ENCODE measurements at places on chromosomes 4 and X.

DNA sequence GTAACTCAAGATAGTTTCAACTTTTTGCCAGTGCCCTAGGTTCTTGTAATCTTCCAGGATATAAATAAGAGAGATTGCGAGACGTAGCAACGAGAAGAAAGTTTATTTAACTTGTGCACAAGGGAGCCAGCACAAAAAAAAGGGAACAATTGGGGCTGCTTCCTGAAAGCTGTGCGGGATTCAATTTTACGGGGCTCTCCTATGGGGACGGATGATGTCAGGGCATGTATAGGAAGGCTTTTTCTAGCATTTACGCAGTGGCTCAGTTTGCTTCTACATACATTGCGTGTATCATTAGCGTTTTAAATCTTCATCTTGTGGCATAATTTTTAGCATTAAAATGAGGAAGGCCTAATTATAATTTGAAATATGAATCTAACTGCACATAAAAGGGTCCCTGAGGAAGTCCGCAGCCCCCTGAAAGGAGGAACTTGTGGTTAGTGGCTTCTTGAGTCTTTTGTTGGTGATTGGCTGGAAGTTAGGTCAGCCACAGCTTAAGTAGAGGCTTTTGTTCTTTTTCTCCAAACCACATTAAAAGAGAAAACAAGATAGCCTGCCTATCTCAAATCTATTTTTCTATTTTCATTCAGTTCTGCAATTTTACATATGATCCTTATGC is 668.2 kb upstream of the NDST4 start:
- H3K27ac ChIP-seq, result no peak overlapping the region
- H3K36me3 ChIP-seq, result no peaks in the 10 kb centered on the region
- H3K27me3 ChIP-seq, result no peaks in the 10 kb centered on the region
- H3K4me1 ChIP-seq, result peaks cover 5% of the 10 kb centered on the region

DNA sequence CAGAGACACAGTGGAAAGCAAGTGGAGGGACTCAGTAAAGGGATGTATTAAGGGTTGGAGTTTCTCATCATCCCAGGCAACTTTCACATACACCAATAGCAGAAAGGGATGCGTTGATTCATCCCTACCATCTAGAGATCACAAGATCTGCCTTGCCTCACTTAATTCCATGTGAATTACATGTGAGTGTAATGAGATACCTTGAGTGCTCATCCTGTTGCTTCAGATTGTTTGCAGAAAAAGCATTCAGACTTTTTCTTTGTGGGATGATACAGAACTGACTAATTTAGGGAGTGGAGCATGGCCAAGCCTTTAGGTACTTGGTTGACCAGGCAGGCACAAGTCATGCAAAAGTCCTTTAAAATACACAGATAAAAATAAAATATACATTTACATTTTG is 124.8 kb upstream of the SLIT2 start:
- no peaks in the 10 kb centered on the region for H3K4me1 ChIP-seq
- no peak overlapping the region for H3K27ac ChIP-seq
- no peak for DNase-seq
- no peaks in the 10 kb centered on the region for H3K27me3 ChIP-seq
- no peaks in the 10 kb centered on the region for H3K36me3 ChIP-seq

DNA sequence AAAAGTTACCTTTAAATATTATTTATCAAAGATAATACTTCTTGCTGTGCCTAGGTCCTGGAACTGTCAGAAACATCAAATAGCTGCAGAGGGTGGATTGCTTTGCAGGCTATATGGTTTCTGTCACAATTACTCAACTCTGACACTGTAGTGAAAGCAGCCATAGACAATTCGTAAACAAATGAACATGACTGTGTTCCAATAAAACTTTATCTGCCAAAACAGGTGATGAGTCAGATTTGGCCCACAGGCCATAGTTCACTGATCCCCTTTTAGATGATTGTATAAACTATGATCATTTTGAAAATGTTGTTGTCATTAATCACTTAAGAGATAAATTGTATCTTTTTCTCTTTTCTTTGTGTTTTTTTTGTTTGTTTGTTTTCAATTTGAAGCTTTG is 8.4 kb upstream of the MEPE start:
- H3K4me3 ChIP-seq, result no peak overlapping the region
- no peak for DNase-seq
- H3K4me1 ChIP-seq, result no peaks in the 10 kb centered on the region
- no peaks in the 10 kb centered on the region for H3K36me3 ChIP-seq
- H3K27ac ChIP-seq, result no peak overlapping the region

DNA sequence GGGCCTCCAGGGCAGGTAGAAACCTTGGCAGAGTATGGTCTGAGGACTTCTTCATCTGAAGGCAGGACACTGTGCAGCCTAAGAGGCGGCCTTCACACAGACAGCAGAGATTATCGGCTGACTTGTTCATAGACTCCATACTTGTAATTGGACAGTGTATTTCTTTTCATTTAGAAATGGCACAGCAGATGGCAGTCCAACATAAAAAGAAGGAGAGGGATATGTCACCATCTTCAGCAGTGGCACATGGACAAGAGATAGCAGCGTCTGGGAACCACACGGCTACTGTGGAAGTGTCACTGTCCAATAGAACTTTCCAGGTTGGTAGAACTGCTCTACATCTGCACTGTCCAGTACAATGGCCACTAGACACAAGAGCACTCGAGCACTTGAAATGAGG is 21.7 kb upstream of the GEMIN8 start:
- H3K27ac ChIP-seq, result no peak overlapping the region
- no peaks in the 10 kb centered on the region for H3K36me3 ChIP-seq
- peaks cover 21% of the 10 kb centered on the region for H3K27me3 ChIP-seq
- DNase-seq, result no peak
- no peak overlapping the region for H3K4me3 ChIP-seq
- no peaks in the 10 kb centered on the region for H3K4me1 ChIP-seq

- no peak for DNase-seq
- H3K36me3 ChIP-seq, result peaks cover 3% of the 10 kb centered on the region
- no peak overlapping the region for H3K27ac ChIP-seq
- H3K4me3 ChIP-seq, result no peak overlapping the region
Observed at GRCh38 chrX:119419898-119420297, 20.8 kb downstream of the SLC25A43 start.

- no peaks in the 10 kb centered on the region for H3K36me3 ChIP-seq
- H3K27ac ChIP-seq, result no peak overlapping the region
- no peaks in the 10 kb centered on the region for H3K27me3 ChIP-seq
- H3K4me1 ChIP-seq, result no peaks in the 10 kb centered on the region
Observed at GRCh38 chr4:161404346-161405110, 759.3 kb downstream of the FSTL5 start.

DNA sequence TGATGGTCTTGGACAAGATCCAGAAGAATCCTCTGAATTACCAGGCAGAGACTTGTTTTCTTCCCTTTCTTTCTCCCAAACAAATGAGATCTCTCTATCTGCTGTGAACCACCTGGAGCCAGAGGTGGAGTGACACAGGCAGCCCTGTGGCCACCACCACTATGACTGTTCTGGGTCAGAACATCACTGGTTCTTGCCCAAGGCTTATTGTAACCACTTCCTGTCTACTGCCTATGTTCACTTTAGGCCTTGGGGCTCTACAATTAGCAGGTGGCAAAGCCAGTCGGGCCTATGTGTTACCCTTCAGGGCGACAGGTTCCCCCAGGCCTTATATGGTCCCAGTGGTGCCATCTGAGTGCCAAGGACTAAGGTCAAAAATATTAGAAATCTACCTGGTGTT is 161.2 kb downstream of the GLUD2 start:
- no peak overlapping the region for H3K4me3 ChIP-seq
- no peak for DNase-seq
- H3K27ac ChIP-seq, result no peak overlapping the region
- H3K36me3 ChIP-seq, result no peaks in the 10 kb centered on the region
- H3K27me3 ChIP-seq, result no peaks in the 10 kb centered on the region

DNA sequence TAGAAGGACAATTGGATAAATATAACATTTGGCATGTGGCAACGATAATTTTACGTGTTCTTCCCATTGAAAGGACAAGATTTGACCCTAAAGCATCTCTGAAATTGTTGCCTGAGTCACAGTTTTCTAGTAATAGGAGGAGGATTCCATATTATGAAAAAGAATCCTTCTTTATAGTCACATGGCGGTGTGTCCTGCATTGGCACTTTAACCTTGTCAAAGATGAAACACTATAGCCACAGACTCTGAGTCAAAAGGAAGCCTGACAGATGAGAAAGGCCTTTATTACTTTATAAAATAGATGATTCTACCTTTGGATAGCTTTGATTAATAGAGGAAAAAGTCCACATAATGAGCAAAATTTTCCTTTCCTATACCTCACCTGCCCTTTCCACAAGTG is 11.5 kb downstream of the LNX1 start:
- DNase-seq, result no peak
- H3K27me3 ChIP-seq, result peaks cover 19% of the 10 kb centered on the region
- no peak overlapping the region for H3K27ac ChIP-seq
- H3K4me3 ChIP-seq, result no peak overlapping the region
- no peaks in the 10 kb centered on the region for H3K4me1 ChIP-seq

DNA sequence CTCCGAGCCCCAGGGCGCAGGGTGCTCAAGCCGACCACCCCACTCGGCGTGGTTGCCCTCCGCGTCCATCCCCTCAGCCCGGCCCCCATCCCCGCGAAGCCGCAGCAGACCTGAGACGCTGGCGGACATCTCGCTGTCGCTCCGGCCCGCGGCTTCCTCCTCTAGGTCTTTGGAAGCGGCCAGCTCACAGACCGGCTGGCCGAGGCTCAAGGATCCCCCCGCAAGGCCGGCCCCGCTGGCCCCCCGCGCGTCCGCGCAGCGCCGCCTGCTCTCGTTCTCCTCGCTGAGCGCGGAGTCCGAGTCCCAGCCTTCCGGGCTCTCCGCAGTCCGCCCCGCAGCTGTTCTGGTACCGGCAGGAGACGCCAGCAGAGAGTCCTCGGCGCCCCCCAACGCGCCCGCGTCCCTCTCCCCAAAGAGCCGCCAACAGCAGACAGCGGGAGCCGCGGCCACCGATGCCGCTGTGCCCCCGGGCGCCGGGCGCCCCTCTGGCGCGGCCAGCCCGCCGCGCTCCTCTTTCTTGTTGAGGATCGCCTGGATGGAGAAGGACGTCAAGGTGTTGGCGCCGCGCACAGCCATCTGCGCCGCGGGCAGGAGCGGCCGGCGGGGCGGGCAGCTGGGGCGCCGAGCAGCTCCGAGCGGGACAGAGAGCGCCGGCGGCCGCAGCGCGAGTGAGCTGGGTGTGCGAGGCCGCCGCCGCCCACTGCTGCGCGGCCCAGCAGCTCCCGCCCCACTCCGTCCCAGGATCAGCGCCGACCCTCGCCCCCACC is at the start of gene NKX3-2:
Gene NKX3-2, minus strand, starts transcription at position 670 of the 767 bp plus-strand sequence. Its CDS starts 94 bp downstream, at position 576.
- peak within 1 kb of the TSS; percentile 82 for H3K4me3 ChIP-seq
- peaks cover 7% of the 10 kb centered on the region for H3K36me3 ChIP-seq
- peaks cover 25% of the 10 kb centered on the region for H3K4me1 ChIP-seq
- H3K27me3 ChIP-seq, result peaks cover 71% of the 10 kb centered on the region
- H3K27ac ChIP-seq, result peak within 1 kb of the TSS; percentile 21
- no peak for DNase-seq

GRCh38 chr4:10530137-10530786 is 73.0 kb upstream of the ZNF518B start:
- no peak for DNase-seq
- no peak overlapping the region for H3K4me3 ChIP-seq
- H3K4me1 ChIP-seq, result no peaks in the 10 kb centered on the region
- H3K27me3 ChIP-seq, result peaks cover 46% of the 10 kb centered on the region

- no peak for DNase-seq
- peaks cover 6% of the 10 kb centered on the region for H3K27me3 ChIP-seq
- no peak overlapping the region for H3K4me3 ChIP-seq
- H3K27ac ChIP-seq, result no peak overlapping the region
- peaks cover 2% of the 10 kb centered on the region for H3K36me3 ChIP-seq
- peaks cover 2% of the 10 kb centered on the region for H3K4me1 ChIP-seq
Observed at GRCh38 chrX:133645977-133646718, 230.9 kb upstream of the GPC4 start.

DNA sequence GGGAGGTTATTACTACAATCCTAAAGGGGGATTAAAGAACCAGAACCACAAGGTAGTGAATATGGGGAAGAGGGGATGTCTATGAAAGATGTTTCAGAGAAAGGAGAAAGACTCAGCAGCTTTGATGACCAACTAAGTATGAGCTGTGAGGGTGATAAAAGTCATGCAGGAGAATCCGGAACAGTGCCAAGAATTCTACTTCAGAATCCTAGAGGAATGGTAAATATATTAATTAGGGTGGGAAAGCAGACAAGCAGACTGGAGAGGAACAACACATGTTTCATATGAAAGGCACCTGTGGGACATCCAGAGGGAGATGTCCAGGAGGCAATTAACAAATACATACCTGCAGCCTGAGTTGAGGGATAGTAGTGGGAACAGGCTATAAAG is 642.2 kb upstream of the DIPK2B start:
- H3K36me3 ChIP-seq, result no peaks in the 10 kb centered on the region
- H3K27ac ChIP-seq, result peak overlapping the region; percentile 79
- no peak for DNase-seq
- no peak overlapping the region for H3K4me3 ChIP-seq
- no peaks in the 10 kb centered on the region for H3K27me3 ChIP-seq

- peaks cover 4% of the 10 kb centered on the region for H3K4me1 ChIP-seq
- peaks cover 3% of the 10 kb centered on the region for H3K36me3 ChIP-seq
- peaks cover 12% of the 10 kb centered on the region for H3K27me3 ChIP-seq
Observed at GRCh38 chrX:153511784-153512500, 5.5 kb upstream of the ATP2B3 start.

- H3K4me3 ChIP-seq, result no peak overlapping the region
- H3K36me3 ChIP-seq, result no peaks in the 10 kb centered on the region
- no peak overlapping the region for H3K27ac ChIP-seq
- no peak for DNase-seq
- H3K4me1 ChIP-seq, result no peaks in the 10 kb centered on the region
Observed at GRCh38 chr4:141706445-141706844, 70.1 kb downstream of the IL15 start.

DNA sequence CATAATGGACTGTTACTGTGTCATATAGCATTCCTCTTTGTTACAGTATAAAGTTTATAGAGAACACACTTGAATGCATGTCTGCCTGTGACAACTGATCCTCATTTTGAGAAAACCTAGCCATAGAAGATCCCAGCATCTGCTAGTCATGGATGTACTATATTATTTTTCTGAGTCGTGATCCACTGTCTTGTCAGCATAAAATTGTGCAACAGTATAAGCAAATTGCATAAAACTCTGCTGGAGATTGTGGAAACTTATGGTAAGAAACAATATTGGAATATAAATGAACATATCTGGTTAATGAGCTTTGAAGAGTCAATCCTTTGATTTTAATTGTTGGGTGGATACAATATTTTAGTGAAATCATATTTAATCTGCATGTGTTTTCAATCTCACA is 3.6 kb downstream of the NEIL3 start:
- no peak overlapping the region for H3K4me3 ChIP-seq
- H3K4me1 ChIP-seq, result peaks cover 36% of the 10 kb centered on the region
- no peaks in the 10 kb centered on the region for H3K36me3 ChIP-seq
- no peaks in the 10 kb centered on the region for H3K27me3 ChIP-seq
- H3K27ac ChIP-seq, result no peak overlapping the region
- DNase-seq, result no peak
